ENCODE measurements at places on chromosomes 2 and 18. TPM values are rescaled to one million over a fixed set of nuclear protein-coding genes. Genes with fewer than 3 reads are reported as not detected.

The DOK1 gene
- 11.8 TPM for total RNA-seq

The SUCLG1 gene
- total RNA-seq: 62.1 TPM

The GALNT3 gene
- 3.6 TPM for total RNA-seq

The SLC19A3 gene
- 1.0 TPM for total RNA-seq

The PUM2 gene
- total RNA-seq: 45.4 TPM

The PAX8 gene
- total RNA-seq: 1.9 TPM

The UGT1A3 gene
- total RNA-seq: not detected

The CRYGD gene
- total RNA-seq: not detected

The SEMA4C gene
- 49.0 TPM for total RNA-seq

The GATA6 gene
- 27.4 TPM for total RNA-seq

The FASTKD1 gene
- total RNA-seq: 5.8 TPM

The CXXC1 gene
- 39.3 TPM for total RNA-seq

The CPLX4 gene
- not detected for total RNA-seq

The DCDC2C gene
- not detected for total RNA-seq

The B3GNT7 gene
- total RNA-seq: 0.80 TPM

The RAB17 gene
- not detected for total RNA-seq

The NR4A2 gene
- total RNA-seq: 57.6 TPM

The FSHR gene
- not detected for total RNA-seq

The BMP10 gene
- not detected for total RNA-seq

The ALPI gene
- total RNA-seq: not detected

The RAB6D gene
- total RNA-seq: not detected

The LCT gene
- total RNA-seq: 0.08 TPM

The FAM210A gene
- 6.5 TPM for total RNA-seq

The LAMA3 gene
- total RNA-seq: 18.1 TPM

The SNORC gene
- total RNA-seq: 6.8 TPM

The CNTNAP5 gene
- total RNA-seq: not detected

The NT5C1B gene
- not detected for total RNA-seq

The AQP12B gene
- not detected for total RNA-seq

The MC4R gene
- total RNA-seq: not detected

The MTERF4 gene
- 36.2 TPM for total RNA-seq

The IKZF2 gene
- total RNA-seq: 4.7 TPM

The SLC5A7 gene
- total RNA-seq: not detected

The ATP6V1B1 gene
- 0.40 TPM for total RNA-seq

The KHK gene
- 0.24 TPM for total RNA-seq

The CROCC2 gene
- total RNA-seq: not detected

The UGT1A4 gene
- total RNA-seq: not detected

The RNF125 gene
- total RNA-seq: 0.65 TPM

The SERPINB3 gene
- under 0.01 TPM for total RNA-seq

The SERPINB13 gene
- not detected for total RNA-seq

The PAIP2B gene
- total RNA-seq: 0.52 TPM

Data from epithelial cell of alveolus of lung (primary cell).